ENCODE measurements at places on chromosomes 1 and 21.

DNA sequence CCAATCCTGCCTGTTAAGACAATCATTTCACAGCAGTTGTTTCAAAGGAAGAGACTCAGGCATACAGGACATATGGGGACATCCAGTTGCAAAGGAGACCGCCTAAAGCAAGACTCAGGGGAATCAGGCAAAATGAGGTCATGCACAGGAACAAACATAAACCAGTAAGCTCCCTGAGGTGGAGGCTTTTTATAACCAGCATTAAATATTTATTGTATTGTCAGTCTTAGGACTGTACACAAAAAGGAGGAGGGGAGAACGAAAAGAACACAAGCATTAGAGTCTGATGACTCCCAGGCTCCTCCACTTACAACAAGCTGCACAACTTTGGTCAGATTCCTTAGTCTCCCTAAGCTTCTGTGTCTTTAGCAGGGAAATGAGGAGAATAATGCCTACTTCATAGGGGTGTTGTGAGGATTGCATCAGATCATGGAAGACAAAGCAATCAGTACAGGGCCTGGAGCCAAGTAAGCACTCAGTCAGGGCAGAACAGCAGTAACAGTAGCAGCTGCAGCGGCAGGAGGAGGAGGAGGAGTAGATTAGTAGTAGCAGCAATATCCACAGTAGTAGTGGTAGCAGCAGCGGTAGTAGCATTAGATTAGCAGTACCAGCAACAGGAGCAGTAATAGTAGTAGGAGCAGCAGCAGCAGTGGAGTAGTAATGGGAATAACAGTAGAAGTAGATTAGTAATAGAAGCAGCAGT lies 54.2 kb upstream of the SPATA6 start:
- no peaks in the 10 kb centered on the region for H3K36me3 ChIP-seq
- H3K27ac ChIP-seq = no peak overlapping the region
- no peak for DNase-seq

DNA sequence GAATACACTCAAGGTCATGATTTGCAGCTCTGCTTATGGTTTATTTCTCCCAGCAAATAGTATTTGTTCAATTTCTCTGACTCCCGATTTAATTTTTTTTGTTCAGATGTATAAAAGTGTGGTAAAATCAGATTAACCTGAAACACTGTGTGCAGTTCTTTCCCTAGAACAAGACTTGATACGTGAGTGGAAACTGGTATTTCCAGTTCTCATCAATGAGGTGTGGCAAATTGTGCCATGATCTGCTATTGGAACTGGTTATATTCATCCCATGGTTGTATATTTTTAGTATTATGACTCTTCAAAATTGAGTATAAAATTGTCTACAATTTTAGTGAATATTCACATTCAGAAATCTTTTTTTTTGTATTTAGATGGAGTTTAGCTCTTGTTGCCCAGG lies 76.8 kb upstream of the IVNS1ABP start:
- no peak overlapping the region for H3K27ac ChIP-seq
- H3K4me1 ChIP-seq = no peaks in the 10 kb centered on the region
- no peak overlapping the region for H3K4me3 ChIP-seq
- no peaks in the 10 kb centered on the region for H3K36me3 ChIP-seq
- H3K27me3 ChIP-seq = no peaks in the 10 kb centered on the region
- no peak for DNase-seq

- no peaks in the 10 kb centered on the region for H3K36me3 ChIP-seq
- no peak within 1 kb of the TSS for H3K4me3 ChIP-seq
- DNase-seq = no peak
- H3K27ac ChIP-seq = no peak within 1 kb of the TSS
- peaks cover 3% of the 10 kb centered on the region for H3K27me3 ChIP-seq
These were observed at the start of gene IVL for GRCh38 chr1:152907686-152908601. Gene IVL, plus strand, starts transcription at chr1:152908546. Its CDS starts 1,252 bp downstream, at chr1:152909798.

- H3K27me3 ChIP-seq = no peaks in the 10 kb centered on the region
- no peak overlapping the region for H3K27ac ChIP-seq
- H3K4me1 ChIP-seq = peaks cover 12% of the 10 kb centered on the region
- DNase-seq = no peak
- H3K36me3 ChIP-seq = no peaks in the 10 kb centered on the region
These were observed 11.5 kb upstream of the IFI16 start for GRCh38 chr1:158998037-158998780.

GRCh38 chr1:106022312-106022902 lies 1034.1 kb upstream of the PRMT6 start:
- no peaks in the 10 kb centered on the region for H3K4me1 ChIP-seq
- no peaks in the 10 kb centered on the region for H3K36me3 ChIP-seq
- H3K27ac ChIP-seq = no peak overlapping the region

- no peak overlapping the region for H3K4me3 ChIP-seq
- peaks cover 53% of the 10 kb centered on the region for H3K27me3 ChIP-seq
- no peak overlapping the region for H3K27ac ChIP-seq
- no peak for DNase-seq
- H3K36me3 ChIP-seq = no peaks in the 10 kb centered on the region
These were observed 94.6 kb downstream of the IGSF21 start for GRCh38 chr1:18201997-18202719.

GRCh38 chr1:203082571-203083462 lies 3.0 kb downstream of the MYOG start:
- H3K27me3 ChIP-seq = no peaks in the 10 kb centered on the region
- H3K36me3 ChIP-seq = no peaks in the 10 kb centered on the region
- H3K4me1 ChIP-seq = peaks cover 3% of the 10 kb centered on the region
- H3K4me3 ChIP-seq = no peak overlapping the region
- H3K27ac ChIP-seq = peak overlapping the region; percentile 4

DNA sequence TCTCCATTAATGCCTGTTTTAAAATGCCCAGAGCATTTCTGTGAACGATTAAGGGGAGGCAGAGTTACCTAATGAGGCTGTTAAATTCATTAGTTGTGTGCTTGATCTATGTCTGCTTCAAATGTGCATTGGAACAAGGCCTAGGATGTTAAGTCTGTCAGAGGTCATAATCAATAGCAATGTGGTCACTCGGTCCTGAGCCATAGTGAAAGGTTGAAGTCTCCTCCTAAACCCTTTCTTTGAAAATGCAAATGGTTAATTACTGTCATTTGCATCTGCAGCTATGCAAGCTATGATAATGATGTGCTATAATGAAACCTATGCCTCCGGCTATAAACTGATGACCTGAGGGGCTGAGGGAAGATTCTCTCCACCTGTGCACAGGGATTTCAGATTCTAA lies 114.2 kb upstream of the NR5A2 start:
- DNase-seq = no peak
- no peaks in the 10 kb centered on the region for H3K36me3 ChIP-seq
- H3K27ac ChIP-seq = no peak overlapping the region
- no peaks in the 10 kb centered on the region for H3K27me3 ChIP-seq

GRCh38 chr1:26697431-26697977 lies 1.7 kb downstream of the ARID1A start:
- no peaks in the 10 kb centered on the region for H3K36me3 ChIP-seq
- DNase-seq = no peak
- no peaks in the 10 kb centered on the region for H3K27me3 ChIP-seq
- H3K27ac ChIP-seq = peak overlapping the region; percentile 92
- H3K4me3 ChIP-seq = peak overlapping the region; percentile 96

- H3K36me3 ChIP-seq = no peaks in the 10 kb centered on the region
- H3K4me3 ChIP-seq = peak overlapping the region; percentile 31
- H3K4me1 ChIP-seq = peaks cover 10% of the 10 kb centered on the region
- no peak overlapping the region for H3K27ac ChIP-seq
- no peak for DNase-seq
These were observed 722 bp downstream of the LHX8 start for GRCh38 chr1:75134647-75135572.

- no peak overlapping the region for H3K27ac ChIP-seq
- H3K4me3 ChIP-seq = no peak overlapping the region
- no peaks in the 10 kb centered on the region for H3K27me3 ChIP-seq
- H3K36me3 ChIP-seq = no peaks in the 10 kb centered on the region
- no peaks in the 10 kb centered on the region for H3K4me1 ChIP-seq
These were observed 435.7 kb upstream of the RUNX1 start for GRCh38 chr21:35484851-35485250.

DNA sequence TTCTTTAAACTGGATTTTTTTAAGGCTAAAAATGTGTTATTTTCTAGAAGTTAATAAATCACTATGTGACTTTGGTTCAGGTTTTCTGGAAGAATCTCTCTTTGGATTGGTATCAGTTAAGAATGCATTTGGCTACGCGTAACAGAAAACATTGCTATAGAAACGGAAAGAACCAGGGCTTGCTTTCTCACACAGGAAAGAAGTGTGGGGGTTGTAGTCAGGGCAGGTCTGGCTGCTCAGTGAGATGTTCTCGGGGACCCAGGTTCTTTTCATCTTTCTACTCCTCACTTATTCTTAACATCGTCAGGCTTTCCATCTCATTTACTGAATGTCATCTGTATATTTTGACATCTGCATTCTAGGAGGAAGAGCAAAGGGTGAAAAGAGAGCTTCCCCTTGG lies 191.4 kb downstream of the ZBTB18 start:
- H3K4me3 ChIP-seq = no peak overlapping the region
- DNase-seq = no peak
- H3K27ac ChIP-seq = no peak overlapping the region
- no peaks in the 10 kb centered on the region for H3K4me1 ChIP-seq
